ENCODE measurements at places on chromosomes 7 and 10.

- H3K4me3 ChIP-seq = no peak overlapping the region
- DNase-seq = no peak
- H3K27ac ChIP-seq = no peak overlapping the region
- no peaks in the 10 kb centered on the region for H3K27me3 ChIP-seq
- H3K36me3 ChIP-seq = no peaks in the 10 kb centered on the region
These were observed 294.5 kb downstream of the FRMD4A start for GRCh38 chr10:14036233-14036632.

DNA sequence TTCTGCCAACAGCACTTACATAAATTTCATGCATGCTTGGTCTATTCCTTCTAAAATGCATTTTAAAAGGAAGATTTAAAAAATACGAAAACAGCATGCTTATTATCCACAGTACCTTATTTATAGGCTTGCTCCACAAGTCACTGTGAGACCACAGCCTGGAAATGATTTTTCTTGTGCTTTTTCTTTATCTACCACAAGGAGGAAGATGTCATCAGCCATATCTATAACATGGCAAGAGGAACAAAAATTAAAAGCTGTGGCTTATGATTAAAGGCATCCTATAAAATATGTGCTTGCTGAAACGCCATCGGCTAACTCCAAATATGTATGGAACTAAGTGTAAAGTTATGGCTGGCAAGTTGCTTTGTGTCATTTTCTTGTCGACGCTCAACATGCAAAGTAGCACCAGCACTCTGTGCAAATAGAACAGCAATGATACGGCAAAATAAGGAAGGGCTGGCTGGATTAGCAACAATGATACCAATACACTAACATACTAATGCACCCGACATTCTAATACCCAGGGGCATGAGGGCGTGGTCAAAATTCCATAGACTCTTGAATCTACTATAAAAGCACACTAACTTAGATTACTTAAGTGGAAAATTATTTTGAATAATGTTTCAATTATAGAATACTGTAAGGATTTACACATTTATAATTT is 41.2 kb upstream of the AKR1E2 start:
- no peak overlapping the region for H3K27ac ChIP-seq
- H3K4me1 ChIP-seq = no peaks in the 10 kb centered on the region
- peaks cover 2% of the 10 kb centered on the region for H3K27me3 ChIP-seq
- H3K4me3 ChIP-seq = no peak overlapping the region
- DNase-seq = no peak

- no peaks in the 10 kb centered on the region for H3K27me3 ChIP-seq
- no peak overlapping the region for H3K27ac ChIP-seq
- H3K36me3 ChIP-seq = peaks cover 28% of the 10 kb centered on the region
- no peaks in the 10 kb centered on the region for H3K4me1 ChIP-seq
- no peak for DNase-seq
These were observed 26.5 kb downstream of the FAM204A start for GRCh38 chr10:118315629-118316028.

DNA sequence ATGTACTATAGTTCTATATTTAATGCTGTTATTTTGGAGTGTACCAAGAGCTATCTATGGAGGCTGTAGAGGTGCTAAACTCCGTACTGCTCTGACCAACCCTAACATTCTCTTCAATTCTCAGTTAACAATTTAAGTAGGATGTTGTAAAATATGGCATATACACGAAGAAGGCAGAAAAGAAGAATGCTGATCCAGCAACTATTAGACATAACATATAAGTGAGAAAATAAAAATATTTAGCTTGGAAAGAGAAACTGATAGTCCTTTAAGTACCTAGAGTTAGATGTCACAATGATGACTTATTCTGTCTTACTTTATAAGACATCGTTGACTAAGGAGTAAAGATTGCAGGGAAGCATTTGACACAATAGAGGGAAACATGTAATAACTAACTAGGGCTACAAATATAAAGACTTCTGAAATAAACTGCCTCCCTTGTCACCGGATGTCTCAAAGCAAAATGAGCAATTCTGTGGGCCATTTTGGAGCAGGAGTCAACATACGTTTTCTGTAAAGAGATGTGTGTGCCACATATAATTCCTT is 159.5 kb downstream of the CPEB3 start:
- no peak overlapping the region for H3K27ac ChIP-seq
- H3K4me3 ChIP-seq = no peak overlapping the region
- DNase-seq = no peak

DNA sequence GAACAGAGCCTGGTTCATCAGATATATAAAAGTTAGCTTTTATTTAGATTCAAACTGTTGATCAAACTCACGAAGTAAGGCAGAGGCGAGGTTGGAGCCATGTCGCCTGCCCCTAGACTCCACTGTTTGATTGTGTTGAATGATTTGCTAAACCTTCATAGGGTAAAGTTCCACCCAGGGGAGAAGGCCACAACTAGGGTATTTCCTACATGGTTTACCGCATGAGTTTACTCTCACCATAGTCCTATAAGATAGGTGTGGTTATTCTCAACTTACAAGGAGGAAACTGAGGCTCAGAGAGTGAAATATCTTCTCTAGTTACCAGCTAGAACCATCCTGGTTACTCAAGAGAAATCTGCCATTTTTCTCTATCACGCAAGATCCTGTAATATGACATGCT is 31.8 kb downstream of the ARHGAP22 start:
- no peak overlapping the region for H3K27ac ChIP-seq
- H3K4me1 ChIP-seq = no peaks in the 10 kb centered on the region
- no peaks in the 10 kb centered on the region for H3K36me3 ChIP-seq
- H3K4me3 ChIP-seq = no peak overlapping the region
- DNase-seq = no peak
- H3K27me3 ChIP-seq = no peaks in the 10 kb centered on the region

DNA sequence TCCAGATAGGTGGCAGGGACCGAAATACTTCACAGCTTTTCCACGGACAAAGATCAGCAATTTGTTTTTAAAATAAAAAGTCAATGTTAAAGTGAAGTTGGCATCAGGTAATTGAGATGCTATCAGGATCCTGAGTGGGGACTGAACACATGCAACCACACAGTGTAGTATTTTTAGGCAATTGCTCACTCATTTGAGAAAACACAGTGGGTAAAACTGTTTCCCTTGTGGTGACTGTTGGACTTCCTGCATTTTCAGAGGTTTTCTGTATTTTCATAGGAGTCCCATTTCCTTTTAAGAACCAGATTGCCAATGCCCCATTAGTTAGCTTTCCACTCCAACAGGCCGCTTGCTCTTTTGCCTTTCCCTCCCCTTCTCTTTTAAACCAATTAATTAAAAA is 159.5 kb upstream of the ZNF32 start:
- H3K27ac ChIP-seq = peak overlapping the region; percentile 73
- DNase-seq = peak; percentile 34
- peaks cover 41% of the 10 kb centered on the region for H3K4me1 ChIP-seq
- H3K36me3 ChIP-seq = no peaks in the 10 kb centered on the region
- no peaks in the 10 kb centered on the region for H3K27me3 ChIP-seq
- H3K4me3 ChIP-seq = no peak overlapping the region

- H3K36me3 ChIP-seq = peaks cover 70% of the 10 kb centered on the region
- H3K4me3 ChIP-seq = no peak overlapping the region
- no peaks in the 10 kb centered on the region for H3K4me1 ChIP-seq
- peak; percentile 28 for DNase-seq
- H3K27me3 ChIP-seq = no peaks in the 10 kb centered on the region
- H3K27ac ChIP-seq = no peak overlapping the region
These were observed 14.4 kb upstream of the WBP1L start for GRCh38 chr10:102729029-102730026.

DNA sequence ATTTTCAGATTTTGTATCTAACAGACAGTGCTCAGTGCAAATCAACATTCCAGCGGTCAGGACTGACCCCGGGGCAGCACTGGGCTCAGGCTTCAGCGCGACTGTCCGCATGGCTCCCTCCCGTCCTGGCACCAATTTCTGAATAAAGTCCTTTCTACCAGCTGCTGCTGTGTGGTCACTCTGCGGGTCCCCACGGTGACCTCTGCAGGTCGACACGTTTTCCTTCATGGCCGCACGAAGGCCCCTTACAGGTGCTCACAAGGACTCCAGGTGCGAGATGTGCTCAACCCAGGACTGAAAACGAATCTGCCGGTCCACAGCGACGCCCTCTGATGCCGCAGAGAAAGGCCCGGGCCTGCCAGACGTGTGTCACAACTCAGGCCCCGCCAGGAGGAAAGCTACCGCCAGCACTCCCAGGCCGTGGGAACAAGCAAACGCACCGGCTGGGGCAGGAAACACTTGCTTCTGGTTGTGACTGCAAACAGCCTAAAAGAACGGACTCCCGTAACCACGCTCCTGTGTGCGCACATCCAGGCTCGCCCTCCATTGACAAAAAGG is 3.7 kb upstream of the UTF1 start:
- no peaks in the 10 kb centered on the region for H3K27me3 ChIP-seq
- no peak overlapping the region for H3K4me3 ChIP-seq
- H3K36me3 ChIP-seq = no peaks in the 10 kb centered on the region
- no peak for DNase-seq

GRCh38 chr7:2668401-2668800 is 19.6 kb upstream of the AMZ1 start:
- peaks cover 7% of the 10 kb centered on the region for H3K4me1 ChIP-seq
- H3K4me3 ChIP-seq = no peak overlapping the region
- DNase-seq = no peak
- H3K27me3 ChIP-seq = no peaks in the 10 kb centered on the region

DNA sequence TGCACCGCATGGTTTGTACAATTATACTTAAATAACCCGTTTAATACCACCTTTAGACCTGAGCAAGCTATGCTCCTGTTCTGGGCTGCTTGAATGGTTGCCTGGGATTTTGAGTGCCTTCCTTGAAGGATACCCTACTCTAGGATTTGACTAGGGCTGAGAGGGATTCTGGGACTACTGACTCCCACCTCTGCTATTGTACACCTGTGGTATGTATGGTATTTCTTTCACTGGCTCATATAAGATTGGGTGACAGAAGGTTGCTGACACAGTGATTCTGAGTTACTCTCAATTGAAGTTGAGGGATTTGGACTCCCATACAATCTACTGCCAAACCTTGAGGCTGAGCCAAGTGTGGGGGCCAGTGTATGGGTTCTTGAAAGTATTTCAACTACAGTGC is 494.4 kb upstream of the SEMA3D start:
- no peaks in the 10 kb centered on the region for H3K4me1 ChIP-seq
- no peaks in the 10 kb centered on the region for H3K36me3 ChIP-seq
- H3K27ac ChIP-seq = no peak overlapping the region
- no peaks in the 10 kb centered on the region for H3K27me3 ChIP-seq
- H3K4me3 ChIP-seq = no peak overlapping the region
- no peak for DNase-seq

DNA sequence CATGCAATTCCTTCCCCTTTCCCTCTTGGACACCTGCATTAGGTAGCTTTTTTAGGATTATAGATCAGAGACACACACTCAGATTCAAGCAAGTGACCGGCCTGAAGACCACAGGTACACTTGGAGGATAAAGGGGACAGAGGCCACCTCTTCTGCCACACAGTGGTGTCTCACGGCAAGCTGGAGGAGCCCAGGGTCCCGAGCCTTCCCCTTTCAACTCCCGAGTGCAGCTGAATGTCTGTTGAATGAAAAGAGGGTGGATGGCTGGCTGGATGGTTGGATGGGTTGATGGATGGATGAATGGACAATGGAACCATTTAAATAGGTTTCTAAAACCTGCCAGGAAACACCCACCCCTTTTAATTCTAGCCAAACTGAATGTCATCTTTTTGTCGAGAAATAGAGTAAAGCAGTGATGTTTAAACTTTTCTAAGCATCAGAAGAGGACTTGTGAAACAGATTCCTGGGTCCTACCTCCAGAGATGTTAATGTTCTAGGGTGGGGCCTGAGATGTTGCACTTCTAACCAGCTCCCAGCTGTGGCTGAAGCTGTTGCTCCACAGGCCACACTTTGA is 49.2 kb upstream of the ZMIZ1 start:
- no peak overlapping the region for H3K4me3 ChIP-seq
- H3K36me3 ChIP-seq = no peaks in the 10 kb centered on the region
- no peak for DNase-seq
- H3K27ac ChIP-seq = no peak overlapping the region
- no peaks in the 10 kb centered on the region for H3K4me1 ChIP-seq

DNA sequence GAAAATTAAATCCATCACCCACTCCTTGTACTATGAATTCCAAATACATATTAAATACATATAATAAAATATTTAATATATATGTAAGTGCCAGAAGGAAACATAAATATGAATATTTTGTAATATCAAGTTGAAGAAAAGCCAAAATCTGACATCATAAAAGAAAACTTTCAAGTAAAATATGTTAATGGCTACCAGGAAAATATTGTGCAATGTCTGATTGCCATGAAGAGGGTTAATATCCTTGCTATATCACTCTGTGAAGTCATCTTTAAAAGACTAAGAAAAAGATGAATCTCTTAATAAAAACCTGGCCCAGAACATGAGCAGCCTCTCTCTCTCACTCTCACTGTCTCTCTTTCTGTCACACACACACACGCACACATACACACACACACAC is 130.2 kb downstream of the EGFR start:
- H3K27ac ChIP-seq = no peak overlapping the region
- peaks cover 2% of the 10 kb centered on the region for H3K27me3 ChIP-seq
- no peaks in the 10 kb centered on the region for H3K36me3 ChIP-seq
- no peak overlapping the region for H3K4me3 ChIP-seq
- DNase-seq = no peak
- H3K4me1 ChIP-seq = no peaks in the 10 kb centered on the region

DNA sequence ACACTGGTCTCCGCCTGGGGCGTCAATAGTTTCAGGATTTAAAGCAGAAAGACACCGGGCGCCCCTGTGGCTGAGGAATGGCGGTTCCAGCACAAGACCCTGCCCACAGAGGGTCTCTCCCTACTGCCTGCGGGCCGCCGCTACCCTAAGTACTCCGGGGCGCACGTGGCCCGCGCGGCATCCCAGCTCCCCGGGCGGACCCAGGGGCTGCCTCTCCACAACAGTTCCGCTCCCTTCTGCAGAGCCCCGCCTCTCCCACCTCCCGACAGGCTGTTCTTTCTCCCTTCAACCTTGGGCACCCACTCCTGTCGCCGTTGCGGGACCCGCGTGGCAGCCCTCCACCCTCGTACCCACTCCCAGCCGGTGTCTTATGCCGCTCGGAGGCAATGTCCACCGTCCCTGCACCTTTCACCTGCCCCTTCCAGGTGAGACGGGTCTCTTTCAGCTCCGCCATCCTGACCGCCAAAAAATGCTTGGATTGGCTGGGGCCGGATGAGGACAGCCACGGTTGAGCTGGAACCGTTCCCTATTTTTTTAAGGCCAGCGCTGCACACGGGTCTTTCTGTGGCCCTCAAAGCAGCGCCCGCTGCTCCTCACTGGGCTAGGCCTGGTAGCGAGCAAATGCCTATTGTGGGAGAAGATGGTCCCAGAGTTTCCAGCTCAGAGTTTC is 1.6 kb upstream of the NKX2-3 start:
- no peaks in the 10 kb centered on the region for H3K4me1 ChIP-seq
- no peak for DNase-seq
- H3K27me3 ChIP-seq = no peaks in the 10 kb centered on the region
- no peak overlapping the region for H3K4me3 ChIP-seq

GRCh38 chr10:25694971-25695370 is 239.1 kb upstream of the MYO3A start:
- H3K4me1 ChIP-seq = no peaks in the 10 kb centered on the region
- DNase-seq = no peak
- H3K4me3 ChIP-seq = no peak overlapping the region
- H3K27me3 ChIP-seq = no peaks in the 10 kb centered on the region

- no peaks in the 10 kb centered on the region for H3K4me1 ChIP-seq
- H3K4me3 ChIP-seq = no peak overlapping the region
- no peak overlapping the region for H3K27ac ChIP-seq
- no peak for DNase-seq
- H3K27me3 ChIP-seq = no peaks in the 10 kb centered on the region
These were observed 119.6 kb upstream of the ADO start for GRCh38 chr10:62684911-62685310.

Data from DND-41 (cell line).